Activated CD4-positive, alpha-beta T cell treated with anti-CD3 and anti-CD28 coated beads for 24 hours (primary cell): ENCODE measurements at places on chromosomes 3 and 15.
A peak's percentile ranks its signal among the peaks of the same experiment; 100 is the strongest.

DNA sequence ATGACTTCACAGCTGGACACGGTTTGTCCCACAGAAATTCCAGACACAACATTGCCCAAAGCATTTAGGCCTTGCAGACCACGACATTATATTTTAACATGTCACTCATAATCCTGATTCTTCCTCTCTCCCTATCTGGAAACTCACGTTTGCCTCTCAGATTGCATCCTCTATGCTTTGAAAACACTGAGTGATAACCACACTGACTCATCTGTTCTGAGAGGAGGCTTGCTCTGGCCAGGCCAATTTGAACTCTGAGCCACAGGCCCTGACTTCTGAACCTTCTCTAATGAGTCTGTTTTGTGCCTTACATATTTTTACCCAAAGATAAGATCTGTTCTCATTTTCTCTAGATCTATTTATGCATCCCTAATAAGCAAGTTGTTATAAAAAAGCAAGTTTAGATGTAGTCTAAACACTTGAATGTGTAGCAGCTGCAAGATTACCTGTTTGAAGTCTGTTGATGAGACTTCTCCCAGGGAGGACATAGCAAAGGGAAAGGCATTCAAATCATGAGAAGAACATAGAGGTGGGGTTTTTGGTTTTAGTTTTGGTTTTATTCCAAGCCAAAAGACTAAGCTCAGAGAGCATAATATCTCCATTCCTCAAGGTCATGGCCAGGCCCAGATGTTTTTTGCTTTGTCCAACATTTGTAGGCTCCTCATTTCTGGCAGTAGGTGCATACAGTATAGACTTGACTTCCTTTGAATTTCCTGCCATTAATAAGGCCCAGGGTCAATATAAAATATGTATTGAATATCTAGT is 234.4 kb upstream of the LRTM1 start:
- no peak for DNase-seq

DNA sequence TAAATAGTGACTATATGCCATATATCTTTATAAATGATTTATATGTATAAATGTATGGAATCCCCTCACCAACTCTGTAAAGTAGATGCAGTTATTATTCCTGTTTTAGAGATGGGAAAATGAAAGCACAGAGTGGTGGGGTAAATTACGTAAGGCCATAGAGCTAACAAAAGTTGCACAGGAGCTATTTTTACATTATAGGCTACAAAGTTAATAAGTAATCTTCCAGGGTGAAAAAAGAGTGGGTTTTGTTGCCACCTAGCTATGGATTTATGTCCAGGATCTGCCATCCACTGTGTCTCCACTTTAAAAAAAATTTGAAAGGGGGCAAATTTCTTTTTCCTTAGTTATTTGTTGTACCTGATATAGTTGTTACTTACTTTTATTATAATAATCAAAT is 235.7 kb downstream of the MCTP2 start:
- DNase-seq: no peak

DNA sequence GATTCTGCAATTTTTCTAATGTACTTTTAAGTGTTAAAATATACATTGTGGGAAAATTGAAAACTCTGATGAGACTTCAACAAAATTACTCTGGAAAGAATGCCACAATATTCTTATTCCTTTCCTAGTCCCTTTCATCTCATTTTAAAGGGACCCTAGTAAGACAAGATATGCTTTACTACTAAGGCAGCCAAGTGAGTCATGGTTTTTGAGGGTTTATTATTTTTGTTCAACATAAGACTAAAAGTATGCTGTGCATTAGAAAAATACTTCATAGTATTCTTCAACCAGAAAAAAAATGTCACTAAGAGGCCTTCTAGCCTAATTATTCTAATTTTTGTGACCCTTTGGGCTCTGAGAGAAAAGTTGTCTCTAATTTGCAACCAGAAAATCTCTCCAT is 7.4 kb downstream of the IL12A start:
- no peak for DNase-seq

- no peak for DNase-seq
Observed at GRCh38 chr15:58952751-58953150, 19.3 kb upstream of the SLTM start.

GRCh38 chr3:30587904-30588303 is 18.5 kb upstream of the TGFBR2 start:
- DNase-seq: no peak

DNA sequence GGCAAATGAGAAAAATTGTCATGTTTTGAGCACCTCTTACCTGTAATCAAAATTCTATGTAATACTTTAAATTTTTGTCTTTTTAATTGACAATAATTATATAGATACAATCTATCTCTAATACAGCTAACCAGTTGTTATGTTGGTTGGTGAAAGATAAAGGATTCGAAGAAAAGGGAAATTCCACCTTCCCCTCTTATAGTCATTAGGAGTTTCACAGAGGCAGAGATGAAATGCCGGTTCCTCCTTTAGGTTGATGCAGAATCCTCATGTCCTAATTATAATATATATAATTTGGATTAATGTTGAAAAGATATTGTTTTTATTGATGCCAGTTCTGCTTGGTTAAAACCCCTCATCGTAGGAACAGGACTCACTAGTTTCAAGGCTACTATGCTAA is 67.1 kb downstream of the LRCH3 start:
- DNase-seq: no peak

GRCh38 chr3:31086698-31087097 is 192.2 kb upstream of the GADL1 start:
- DNase-seq: no peak

GRCh38 chr3:70985572-70985971 is 598.0 kb downstream of the FOXP1 start:
- no peak for DNase-seq

GRCh38 chr15:85742186-85742821 is 52.4 kb downstream of the KLHL25 start:
- no peak for DNase-seq

- DNase-seq: no peak
Observed at GRCh38 chr3:71061581-71061980, 521.9 kb downstream of the FOXP1 start.

DNA sequence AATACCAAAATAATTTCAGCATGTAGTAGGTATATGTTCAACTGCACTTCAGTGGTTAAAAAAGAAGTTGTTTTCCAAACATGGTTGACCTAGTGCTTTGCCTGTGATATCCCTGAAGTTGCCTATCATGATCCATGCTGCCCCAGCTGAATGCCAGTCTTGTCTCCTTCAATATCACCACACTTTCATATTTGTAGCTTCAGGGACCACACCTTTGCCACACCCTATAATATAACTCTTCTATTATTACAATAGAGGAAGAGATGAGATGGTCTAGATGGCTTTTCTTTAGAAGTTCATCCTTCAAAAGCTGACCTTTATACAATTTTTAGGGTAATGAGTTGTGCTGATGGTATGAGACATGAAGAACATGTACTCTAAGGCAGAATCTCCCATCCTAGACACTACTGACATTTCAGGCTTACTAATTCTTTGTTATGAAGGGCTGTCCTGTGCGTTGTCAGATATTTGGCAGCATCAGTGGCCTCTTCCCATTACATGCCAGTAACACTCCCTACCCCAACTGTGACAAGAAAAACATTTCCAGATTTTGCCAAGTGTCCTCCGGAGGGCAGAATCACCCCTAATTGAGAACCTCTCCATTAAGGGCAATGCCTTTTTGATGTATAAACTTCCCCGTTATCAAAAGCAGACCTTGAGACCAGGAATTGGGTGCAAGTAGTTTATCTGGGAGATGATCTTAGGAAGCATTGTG is 76.2 kb upstream of the PLCL2 start:
- no peak for DNase-seq

DNA sequence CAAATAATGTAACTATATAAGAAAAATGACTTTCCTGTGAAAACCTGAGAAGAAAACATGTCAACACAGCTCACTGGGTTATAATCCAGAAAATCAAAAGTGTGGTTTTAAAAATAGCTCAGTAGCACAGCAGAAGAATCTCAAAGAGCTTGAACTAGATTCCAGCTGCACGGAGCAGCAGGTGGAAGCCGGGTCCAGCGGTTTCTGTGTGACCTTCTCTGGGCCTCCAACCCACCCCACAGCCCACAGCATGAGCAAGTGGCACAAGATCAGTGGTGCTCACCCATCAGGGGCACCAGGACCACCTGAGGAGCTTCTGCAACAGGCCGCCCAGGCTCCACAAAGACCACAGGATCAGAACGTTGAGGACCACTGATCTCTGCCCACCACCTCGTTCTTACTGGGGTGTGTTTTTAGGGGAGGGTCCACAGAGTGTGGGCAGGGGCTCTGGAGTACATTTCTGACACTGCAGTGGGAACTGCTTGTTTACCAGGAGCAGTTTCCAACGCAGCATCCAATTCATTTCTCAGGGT is 23.2 kb downstream of the SLC41A3 start:
- DNase-seq: no peak

GRCh38 chr15:41915255-41915994 is 21.6 kb upstream of the SPTBN5 start:
- no peak for DNase-seq

- no peak for DNase-seq
Observed at GRCh38 chr3:156770699-156771414, 55.3 kb upstream of the LEKR1 start.

DNA sequence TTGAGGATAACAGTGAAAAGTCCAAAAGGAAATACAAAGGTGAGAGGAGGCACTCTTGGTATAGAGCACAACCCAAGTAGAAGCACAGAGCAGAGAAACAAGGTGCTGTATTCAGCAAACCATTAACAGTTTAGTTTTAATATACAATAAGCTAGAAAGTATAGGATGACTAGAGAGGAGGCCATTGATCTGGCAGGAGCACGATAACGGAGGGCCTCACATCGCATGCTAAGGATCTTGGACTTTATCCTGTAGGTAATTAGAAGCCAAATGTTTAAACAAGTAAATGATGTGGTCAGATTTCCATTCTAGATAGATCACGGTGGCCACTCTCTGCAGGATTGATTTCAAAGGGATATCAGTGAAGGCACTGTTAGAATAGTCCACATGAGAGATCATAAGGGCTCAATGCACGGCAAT is 935.0 kb downstream of the ROBO1 start:
- no peak for DNase-seq

DNA sequence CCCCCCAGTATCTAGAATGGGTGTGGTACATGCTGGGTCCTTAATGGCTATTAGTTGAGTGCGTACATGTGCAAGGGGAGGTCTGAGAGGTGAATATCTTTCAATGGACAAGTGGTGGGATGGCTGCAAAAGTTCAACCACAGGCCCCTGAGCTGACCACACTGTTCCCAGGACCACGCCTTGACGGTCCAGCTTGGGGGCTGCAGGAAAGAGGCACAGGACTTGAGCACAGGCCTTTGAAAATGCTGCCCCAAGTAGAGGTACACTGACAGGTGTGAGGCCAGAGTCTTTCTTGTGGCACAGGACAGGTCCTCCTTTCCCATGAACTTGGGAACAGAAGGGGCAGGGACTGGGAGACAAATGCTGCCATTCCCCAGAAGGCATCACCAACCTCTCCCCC is 24.0 kb downstream of the AMOTL2 start:
- DNase-seq: no peak

DNA sequence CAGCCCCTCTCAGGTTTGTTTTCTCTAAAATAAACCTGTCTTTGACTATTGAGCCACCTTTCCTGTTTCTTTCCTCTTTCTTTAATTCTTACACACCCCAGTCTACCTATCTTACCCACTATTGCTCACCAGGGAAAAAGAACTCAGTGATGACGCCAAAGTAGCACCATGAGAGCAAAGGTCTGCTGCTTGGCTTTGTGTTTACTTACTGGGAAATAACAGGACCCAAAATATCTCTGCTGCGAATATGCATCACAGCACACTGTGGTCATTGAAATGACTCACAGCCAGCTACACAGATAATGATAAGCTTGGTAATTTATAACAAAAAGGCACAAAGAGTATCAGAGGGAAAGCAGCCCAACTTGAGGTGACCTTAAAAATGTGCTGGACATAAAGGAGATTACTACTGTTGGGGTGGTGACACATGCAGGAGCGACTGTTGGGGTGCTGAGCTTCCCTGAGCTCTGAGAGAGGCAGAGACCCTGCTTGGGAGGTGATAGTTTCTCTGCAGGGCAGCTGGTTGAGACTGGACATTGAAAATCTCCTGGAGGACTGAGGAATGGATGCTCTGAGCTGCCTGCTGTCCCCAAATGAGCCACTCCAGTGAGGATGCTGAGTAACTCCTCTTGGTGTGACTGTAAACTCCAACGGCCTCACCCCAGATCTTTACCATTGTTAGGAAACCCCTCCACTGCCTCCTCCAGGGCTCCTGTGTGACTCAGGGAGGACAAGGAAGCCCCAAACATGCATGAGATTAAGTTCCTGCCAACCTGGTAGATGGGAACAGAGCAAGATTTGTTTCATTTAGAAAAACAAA is 14.5 kb downstream of the EFCAB12 start:
- DNase-seq: no peak

DNA sequence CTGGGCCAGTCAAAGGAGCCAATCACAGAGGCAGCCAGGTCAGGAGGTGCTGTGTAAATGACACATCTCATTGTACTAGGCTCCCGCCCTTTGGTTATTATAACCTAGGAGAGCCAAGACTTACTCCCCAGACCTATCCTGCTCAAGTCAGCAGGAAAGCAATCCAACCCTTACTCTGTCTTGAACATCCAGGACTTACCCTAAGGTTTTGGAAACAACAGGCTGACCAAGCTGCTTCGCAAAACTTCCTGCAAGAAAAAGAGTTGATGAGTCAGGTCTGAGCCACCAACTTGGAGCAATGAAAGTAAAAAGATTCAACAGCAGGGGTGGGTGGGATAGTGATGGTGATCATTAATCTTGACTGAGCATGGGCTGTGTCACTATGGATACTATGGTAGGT is 144.4 kb downstream of the MYLK start:
- DNase-seq: no peak

- DNase-seq: no peak
Observed at GRCh38 chr3:38367779-38368178, 21.2 kb downstream of the XYLB start.

DNA sequence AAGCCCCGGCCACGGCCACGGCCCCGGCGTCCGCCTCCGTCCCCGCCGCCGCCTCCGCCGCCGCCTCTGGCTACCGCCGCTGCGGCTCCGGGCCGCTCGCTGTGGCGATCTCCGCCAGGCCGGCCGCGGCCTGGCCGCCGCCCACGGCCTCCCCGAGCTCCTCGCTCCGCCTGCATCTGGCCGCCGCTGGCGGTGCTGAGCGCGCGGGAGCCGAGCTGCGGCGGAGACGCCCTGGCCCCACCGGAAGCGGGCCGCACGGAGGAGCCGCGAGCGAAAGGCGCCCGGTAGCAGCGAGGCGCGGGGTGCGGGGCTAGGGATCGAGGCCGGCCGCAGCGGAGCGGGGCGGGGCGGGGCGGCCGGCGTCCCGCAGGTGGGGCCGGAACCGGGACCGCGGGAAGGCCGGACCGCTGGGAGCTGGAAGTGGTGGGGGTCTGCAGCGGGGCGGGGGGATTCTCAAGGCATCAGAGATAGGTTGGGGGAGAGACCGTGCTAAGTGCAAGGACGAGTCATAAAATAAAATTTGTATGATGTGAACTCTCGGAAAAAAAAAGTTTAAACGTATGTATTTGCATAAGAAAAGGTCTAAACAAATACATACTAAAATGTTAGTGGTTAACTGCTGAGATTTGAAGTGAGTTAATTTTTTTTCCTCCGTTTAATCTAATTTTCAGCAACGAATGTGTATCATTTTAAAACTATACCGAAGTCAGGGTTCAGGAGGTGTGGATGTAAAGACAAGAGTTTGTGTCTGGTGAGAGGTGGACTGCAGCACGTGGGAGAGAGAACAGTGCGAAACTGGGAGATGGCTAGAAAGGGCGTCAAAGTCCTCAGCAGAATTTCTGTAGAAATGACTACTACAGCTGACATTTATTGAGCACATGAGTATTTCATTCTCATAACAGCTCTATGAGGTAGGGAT is at the start of gene AVEN:
Gene AVEN (minus strand): TSS at position 334 of the 919 bp plus-strand sequence. CDS start 158 bp downstream, at position 176.
- DNase-seq: peak; percentile 32

GRCh38 chr15:49832511-49832910 is 211.7 kb downstream of the DTWD1 start:
- no peak for DNase-seq

- DNase-seq: no peak
Observed at GRCh38 chr3:67018105-67018788, 20.1 kb downstream of the KBTBD8 start.
